ENCODE measurements at places on chromosomes 5 and 9. TPM values are rescaled to one million over a fixed set of nuclear protein-coding genes. Genes with fewer than 3 reads are reported as not detected.
A peak's percentile ranks its signal among the peaks of the same experiment; 100 is the strongest.

- no peak for DNase-seq
Measured at GRCh38 chr9:97064176-97064575, 25.2 kb upstream of the CTSV start.

DNA sequence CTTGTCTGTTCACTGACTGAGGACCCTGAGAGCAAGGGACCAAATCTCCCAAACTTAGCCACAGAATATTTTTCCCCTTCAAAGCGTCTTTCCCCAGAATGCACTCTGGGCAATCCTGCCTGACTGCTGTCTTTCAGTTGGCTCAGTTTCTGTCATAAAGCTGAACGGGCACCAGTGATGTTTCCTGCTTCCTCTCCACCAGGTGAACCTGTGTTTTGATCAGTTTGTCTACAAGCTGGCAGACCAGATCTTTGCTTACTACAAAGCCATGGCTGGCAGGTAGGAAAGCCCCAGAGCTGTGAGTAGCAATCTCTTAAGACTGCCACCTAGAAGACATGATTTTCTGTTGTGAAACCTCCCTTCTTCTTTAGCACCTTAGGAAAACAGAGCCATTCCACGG, 61.8 kb downstream of the CYFIP2 start:
- DNase-seq: no peak

The CATSPER3 gene
- total RNA-seq: 0.74 TPM

The PLPP7 gene
- 3.1 TPM for total RNA-seq

The IL4 gene
- not detected for total RNA-seq

DNA sequence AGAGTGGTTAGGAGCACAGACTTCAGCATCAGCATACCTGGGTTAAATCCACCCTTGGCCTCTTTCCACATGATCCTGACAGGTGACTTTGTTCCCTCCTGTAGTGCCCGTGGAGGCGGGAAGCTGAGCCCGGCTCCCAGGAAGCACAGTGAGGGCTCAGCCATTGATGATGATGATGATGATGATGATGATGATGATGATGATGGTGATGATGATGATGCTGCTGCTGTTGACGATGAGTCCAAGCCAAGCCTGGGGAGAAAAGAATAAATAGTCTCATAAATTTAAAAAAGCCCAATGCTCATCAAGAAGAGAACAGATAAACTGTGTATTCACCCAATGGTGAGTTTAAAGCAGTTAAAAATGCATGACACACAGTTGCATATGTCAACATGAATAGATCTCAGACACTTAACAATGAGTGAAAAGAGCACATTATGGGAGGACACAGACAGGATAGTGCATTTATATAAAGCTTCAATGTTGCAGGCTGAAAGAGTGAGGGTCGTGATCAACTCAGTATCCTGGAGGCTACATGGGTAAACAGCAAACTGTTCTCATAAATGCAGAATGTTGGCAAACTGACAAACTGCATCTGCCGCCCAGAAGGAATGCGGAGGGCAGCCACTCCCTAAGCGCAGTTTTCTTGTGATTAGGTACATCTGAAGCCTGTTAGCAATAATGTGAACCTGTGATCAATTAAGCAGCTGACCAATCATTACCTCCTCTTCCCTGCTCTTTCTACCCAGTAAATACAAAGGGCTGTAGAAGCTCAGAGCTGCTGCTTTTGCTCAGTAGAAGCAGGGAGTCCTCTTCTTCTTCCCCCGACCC, 11.7 kb upstream of the CFAP157 start:
- no peak for DNase-seq

DNA sequence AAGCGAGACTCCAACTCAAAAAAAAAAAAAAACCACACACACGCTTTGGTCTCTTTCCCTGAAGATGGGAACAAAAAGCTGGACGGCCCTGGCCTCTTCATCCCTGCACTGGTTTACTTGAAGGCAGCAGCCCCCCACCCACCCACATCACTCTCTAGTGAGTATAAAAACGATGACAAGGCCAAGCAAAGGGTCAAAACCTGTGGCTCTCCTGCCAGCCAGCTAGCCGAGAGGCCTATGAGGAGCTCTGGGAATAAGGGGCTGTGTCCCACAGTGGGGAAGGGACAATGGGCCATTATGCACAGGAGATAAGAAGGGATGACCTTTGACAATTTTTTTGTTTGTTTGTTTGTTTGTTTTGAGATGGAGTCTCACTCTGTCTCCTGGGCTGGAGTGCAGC, 13.1 kb downstream of the QRFP start:
- no peak for DNase-seq

- peak; percentile 89 for DNase-seq
Measured at GRCh38 chr9:14314929-14315874, 1.3 kb upstream of the NFIB start.

DNA sequence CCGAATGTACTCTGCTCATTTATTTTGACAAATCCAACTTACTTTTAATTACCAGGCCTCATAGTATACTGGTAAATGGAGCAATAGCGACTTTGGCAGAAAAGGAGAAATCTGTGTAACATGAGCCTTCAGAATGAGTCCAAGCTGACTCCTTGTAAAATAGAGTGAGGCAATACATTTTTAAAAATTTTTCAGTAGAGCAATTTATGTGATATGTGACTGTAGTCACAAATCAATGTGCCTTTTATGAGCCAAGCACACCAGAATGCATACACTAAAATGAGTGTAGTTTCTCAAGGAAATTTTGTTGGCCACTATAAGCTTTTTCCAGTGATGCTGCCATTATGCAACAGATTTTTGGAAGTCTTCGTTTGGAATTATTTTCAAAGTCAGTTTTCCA, 73.8 kb downstream of the SNCAIP start:
- no peak for DNase-seq

DNA sequence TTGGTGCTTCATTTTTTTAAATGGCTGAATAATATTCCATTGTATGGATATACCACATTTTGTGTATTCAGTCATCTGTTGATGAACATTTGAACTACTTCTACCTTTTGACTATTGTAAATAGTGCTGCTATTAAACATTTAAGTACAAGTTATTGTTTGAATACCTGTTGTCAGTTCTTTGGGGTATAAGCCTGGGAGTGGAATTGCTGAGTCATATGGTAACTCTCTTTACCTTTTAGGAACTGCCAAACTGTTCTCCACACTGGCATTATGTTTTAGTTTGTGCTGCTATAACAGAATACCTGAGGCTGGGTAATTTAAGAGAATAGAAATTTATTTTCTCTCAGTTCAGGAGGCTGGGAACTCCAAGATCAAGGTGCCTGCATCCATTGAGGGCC, 15.7 kb upstream of the PDE8B start:
- DNase-seq: no peak

DNA sequence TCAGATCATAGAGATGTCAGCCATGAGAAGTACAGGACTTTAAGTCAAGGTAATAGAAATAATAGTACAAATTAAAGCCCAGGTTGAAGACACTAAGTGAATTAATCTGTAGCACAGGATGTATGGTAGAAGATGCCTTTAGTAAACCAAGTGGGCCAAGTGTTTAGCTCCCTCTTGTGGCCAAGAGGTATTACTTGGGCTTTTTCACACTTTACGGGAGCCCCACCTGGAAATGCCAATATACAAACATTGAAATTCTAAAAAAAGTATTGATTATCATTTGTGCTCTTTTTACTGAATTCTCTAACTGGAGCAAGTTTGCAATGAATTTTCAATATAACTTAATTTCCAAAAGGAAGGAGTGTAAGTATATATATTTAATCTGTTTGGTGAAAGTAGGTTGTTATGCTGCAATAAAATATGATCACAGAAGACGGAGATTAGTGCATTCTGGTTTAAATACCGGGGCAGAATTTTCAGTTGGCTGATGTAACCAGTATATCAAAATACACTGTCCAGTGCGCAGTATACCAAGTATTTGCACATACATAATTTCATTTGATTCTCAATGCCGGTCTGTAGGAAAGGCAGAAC, 84.7 kb downstream of the PARP8 start:
- DNase-seq: no peak

- no peak for DNase-seq
Measured at GRCh38 chr9:96071815-96072124, 196.3 kb downstream of the ERCC6L2 start.

Data from type B pancreatic cell (in vitro differentiated cells).